AG09319 (cell line): ENCODE measurements at places on chromosomes 1 and 21.
A peak's percentile ranks its signal among the peaks of the same experiment; 100 is the strongest.

DNA sequence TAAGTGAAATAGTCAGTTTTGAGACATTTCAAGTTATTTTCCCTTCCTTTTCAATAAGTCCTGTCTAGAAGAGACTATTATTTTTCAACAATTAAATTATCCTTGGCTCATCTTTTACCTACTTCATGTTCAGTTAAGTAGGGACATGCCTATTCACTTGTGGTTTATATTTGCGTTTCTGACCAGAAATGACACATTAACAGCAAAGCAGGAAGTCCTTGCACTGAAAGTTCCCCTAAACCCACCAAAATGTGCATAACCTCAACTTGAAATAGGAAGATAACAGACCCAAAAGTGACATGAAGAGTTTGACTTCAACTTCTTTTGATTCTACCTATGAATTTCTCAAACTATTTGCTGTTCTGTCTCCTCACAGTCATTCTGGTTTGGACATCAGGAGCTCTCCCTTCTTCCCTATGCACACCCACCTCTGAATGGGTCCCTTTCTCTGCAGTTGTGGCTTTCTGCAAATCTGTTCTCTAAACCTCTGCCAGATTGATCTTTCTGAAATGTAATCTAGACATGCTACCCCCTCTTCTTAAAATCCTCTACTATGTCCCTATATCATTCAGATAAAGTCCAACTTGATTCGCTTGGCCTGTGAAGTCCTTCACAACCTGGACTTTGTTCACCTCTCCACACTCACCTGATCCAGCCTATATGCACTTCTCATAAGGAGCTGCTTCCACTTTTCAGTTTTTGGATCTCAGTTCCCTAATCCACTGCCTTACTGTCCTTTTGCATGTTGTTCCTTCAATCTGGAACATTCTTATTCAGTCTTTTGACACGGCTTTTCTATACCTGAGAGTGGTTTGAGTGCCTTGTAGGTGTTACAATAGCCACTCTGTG is 661.5 kb upstream of the ADGRL4 start:
- no peak for DNase-seq

- DNase-seq, result no peak
Observed at GRCh38 chr1:34330061-34330460, 153.4 kb downstream of the C1orf94 start.

- DNase-seq, result no peak
Observed at GRCh38 chr1:224196813-224197600, 14.0 kb downstream of the DEGS1 start.

- no peak for DNase-seq
Observed at GRCh38 chr1:210647406-210648333, 319.0 kb downstream of the HHAT start.

DNA sequence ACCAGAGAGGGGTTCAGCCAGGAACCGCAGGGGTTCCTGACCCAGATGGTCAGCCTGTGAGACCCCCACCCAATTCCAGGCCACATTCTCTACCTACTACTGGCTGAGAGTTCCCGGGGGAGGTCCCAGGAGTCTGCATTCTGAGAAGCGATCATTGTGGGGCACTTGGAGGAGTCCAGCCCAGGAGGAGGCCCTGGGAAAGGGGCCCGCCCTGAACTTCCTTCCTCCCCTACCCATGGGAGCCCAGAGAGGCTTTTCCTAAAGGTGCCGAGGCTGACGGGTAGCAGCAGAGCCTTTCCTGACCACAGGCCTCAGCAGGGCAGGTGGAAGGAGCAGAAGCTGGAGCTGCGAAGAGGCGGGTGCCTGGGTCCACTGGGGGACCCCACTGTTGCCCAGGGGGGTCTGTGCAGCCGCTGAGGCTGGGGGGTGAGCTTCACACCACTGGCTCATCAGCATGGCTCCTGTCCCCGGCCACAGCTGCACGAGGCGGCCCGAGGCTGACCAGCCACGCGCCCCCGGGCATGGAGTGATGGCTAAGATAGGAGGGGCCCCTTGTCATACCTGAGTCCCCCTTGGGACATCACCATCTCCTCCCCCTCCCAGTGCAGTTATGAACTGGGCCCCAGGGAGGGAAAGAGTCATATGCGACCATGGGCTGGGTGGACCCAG is 127.7 kb downstream of the PRDM16 start:
- DNase-seq, result no peak

- DNase-seq, result no peak
Observed at GRCh38 chr1:109516872-109517271, 7.3 kb upstream of the AMIGO1 start.

DNA sequence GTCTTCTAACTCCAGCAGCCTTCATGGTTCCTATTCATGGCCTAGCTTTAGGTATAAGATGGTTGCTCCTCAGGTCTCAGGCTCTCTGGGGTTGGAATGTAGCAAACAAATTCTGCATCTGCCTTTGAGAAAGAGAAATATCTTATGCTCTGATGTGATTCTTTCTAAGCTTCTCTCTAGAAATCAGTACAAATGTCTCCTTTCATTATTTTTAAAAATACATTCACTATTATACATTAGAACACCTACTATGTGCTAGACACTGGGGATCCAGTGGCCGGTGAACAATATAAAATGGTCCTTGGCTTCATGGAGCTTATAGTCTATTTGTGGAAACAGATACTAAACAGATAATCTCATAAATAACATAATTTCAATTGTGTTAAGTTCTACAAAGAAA is 16.1 kb upstream of the TMEM39B start:
- no peak for DNase-seq

- peak; percentile 90 for DNase-seq
Observed at GRCh38 chr1:210598135-210598652, 269.5 kb downstream of the HHAT start.

GRCh38 chr21:26377111-26377694 is 195.9 kb downstream of the CYYR1 start:
- DNase-seq, result no peak

DNA sequence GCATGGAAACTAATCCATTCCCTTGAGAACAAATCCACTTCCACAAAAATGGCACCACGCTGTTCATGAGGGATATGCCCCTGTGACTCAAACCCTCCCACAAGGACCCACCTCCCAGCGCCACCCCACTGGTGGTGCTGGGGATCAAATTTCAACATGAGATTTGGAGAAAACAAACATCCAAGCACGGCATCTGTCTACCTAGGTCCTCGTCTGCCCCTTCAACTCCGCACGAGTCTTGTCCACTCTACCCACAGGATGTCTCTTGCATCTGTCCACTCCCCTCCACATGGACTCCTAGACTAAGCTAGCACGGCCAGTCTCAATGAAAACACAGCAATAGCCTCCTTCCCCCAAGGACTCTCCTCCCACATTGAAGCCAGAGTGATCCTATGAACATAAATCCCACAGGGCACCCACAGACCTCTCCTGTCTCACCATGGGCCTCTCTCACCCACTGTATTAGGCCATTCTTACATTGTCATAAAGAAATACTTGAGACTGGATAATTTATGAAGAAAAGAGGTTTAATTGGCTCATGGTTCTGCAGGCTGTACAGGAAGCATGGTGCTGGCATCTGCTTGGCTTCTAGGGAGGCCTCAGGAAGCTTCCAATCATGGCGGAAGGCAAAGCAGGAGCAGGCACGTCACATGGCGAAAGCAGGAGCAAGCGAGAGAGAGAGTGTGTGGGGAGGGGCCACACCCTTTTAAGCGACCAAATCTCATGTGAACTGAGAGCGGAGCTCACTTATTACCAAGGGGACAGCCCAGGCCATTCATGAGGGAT is 101.4 kb downstream of the TOMM20 start:
- no peak for DNase-seq

DNA sequence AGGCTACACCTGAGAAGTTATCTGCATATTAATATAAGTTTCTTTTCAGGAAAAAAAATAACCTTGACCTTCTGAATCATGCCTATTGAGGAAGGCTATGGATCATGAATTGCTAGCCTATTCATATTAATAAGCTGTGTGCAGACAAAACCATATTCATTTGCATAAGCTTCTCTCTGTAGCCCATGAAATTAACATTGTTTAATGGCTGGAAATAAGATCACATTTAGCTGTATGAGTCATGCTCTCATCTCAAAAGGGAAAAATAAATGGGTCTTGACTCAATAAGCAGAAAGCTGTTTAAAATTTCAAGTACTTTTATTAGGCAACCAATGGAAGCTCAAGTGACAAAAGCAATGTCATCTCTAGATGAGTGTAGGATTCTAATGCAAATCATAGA is 330.0 kb upstream of the DEPDC1 start:
- DNase-seq, result no peak

DNA sequence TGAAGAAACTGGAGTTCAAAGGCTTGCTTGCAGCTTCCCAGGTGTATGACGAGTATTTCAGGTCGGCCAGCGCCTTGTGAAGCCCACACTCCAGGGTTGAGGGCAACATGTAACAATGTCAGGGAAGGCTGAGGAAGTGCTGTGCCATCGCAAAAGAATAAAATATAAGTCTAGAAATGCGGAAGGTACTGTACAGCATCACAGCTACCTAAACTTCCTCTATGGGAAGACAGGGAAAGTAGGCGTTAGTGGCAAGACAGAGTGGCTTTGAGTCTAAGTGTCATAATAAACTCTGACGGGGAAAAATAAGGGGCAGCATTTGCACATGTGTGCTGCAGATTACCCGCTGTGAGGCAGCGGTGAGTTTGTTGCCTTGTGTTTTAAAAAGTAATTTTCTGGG is 28.9 kb downstream of the DOP1B start:
- DNase-seq, result no peak

GRCh38 chr1:157968946-157969345 is 24.5 kb upstream of the KIRREL1 start:
- DNase-seq, result peak; percentile 68

GRCh38 chr1:155324717-155325602 is 4.3 kb downstream of the RUSC1 start:
- no peak for DNase-seq

DNA sequence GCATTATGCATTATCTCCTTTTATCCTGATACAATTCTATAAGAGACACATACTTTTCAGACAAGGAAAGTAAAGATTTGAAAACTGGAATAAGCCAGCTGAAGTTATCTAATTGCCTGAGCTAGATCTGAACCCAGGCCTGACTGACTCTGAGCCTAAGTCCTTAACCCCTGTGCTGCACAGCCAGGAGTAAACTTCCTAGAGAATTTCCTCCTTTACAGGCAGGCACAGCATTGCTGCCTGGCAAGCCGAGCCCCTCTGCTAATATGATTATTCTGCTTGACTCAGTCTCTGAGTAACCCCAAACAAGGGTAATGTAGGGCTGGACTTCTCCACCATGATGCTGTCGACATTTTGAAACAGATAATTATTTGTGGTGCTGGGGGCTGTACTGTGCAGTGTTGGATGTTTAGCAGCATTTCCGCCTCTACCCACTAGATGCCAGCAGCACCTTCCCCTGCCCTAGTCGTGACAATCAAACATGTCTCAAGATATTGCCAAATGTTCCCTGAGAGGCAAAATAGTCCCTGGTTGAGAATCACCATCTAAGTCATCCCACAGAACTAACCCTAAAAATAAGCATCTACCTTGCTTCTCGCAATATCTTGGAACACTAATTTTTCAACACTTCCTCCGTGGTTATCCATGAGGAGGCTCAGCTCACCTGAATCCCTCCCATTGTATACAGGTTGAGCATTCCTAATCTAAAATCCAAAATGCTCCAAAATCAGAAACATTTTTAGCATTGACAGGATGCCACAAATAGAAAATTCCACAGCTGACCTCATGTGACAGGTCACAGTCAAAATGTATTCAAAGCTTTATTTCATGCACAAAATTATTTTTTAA is 18.5 kb downstream of the CAMK1G start:
- peak; percentile 25 for DNase-seq

- DNase-seq, result no peak
Observed at GRCh38 chr1:197092491-197093023, 25.5 kb upstream of the F13B start.

DNA sequence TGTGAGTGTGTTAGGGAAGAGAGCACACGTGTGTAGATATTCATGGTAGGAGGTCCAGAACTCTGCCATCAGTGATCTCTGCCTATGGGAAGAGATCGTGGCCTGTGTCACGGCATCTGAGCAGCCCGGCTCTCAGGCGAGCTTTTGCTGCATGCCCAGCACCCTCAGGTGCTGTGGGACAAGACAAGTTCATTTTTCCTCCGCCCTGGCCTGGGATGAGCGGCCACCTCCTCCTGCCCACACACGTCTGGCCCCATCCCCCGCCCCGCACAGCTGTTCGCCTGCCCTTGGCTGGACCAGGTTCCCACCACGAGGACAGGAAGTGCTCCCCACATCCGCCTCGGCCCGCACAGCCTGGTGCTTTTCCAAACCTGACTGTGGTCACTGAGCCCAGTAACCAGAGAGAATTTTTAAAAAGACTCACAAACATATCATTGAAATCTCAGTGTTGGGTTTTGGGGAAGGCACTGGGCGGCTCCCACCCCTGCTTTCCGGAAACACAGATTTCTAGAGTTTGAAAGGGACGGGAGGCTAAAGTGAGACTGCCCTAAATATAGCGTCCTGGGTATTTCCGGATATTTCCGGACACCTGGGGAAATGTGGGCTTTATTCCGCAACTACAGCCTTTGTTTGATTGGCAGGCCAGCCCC is 18.0 kb downstream of the BMP8A start:
- DNase-seq, result no peak

- no peak for DNase-seq
Observed at GRCh38 chr1:235735621-235736020, 86.0 kb upstream of the GNG4 start.

DNA sequence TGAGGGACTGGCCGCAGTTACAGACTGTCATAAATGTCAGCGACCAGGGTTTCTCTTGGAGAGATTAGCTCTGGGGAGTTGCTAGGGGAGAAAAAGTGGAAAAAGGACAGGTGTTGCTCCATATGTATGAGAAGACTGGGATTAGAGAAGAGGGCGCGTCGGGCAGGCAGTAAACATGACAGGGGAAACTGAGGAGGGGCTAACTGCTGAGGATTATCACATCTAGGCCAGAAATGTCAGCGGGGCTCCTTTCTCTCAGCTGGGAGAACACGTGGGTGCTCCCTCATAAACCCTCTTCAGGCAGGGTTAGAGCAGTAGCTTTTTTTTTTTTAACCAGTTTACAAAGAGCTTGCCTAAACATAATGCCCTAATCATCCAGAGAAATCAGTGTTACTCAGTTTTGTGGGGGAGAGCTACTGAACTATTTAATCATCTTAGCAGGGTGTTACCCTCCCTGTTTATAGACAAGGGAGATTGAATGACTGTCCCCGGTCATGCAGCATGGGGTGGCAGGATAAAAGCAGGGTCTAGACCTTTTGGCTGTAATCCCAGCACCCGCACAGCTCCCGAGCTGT is 35.2 kb downstream of the ELAPOR1 start:
- no peak for DNase-seq
